ENCODE measurements at places on chromosomes 7 and 10.
A peak's percentile ranks its signal among the peaks of the same experiment; 100 is the strongest.

GRCh38 chr10:83691791-83692596 lies 447.3 kb upstream of the GHITM start:
- DNase-seq = no peak

DNA sequence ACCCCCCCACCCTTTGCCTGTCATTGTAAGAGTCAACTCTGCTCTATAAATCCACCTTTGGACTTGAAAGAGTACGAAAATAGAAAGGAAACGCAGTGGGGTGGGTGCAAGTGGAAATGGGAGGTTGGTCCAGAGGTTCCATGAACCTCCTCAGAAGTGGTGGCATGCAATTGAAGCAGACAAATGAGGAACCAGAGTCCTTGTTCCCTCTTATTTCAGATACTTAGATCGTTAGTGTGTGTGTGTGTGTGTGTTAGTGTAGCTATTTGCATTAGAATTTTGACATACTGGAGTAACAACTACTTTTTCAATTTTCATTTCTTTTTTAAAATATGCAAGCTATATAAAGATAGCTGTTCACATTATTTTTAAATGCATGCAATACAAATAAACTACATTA lies 18.1 kb upstream of the TFAM start:
- no peak for DNase-seq

DNA sequence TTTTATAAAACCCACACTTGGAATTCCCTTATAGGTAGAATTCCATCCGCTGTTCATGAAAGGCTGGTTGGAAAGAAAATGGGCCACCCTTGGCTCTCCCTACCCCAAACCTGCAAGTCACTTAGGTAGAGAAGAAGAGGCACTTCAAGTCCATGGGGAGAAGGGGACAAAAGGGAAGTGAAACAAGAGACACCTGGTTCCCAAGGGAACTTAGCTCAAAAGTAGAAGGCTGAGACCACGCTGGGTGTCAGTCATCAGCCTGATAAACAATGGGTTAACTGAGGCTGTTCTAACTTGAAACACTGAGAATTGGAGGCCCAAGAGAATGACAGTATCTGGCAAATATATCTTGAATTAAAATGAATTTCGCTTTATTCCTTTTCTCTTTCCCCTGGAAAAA lies 330.8 kb upstream of the NFE2L3 start:
- DNase-seq = no peak

DNA sequence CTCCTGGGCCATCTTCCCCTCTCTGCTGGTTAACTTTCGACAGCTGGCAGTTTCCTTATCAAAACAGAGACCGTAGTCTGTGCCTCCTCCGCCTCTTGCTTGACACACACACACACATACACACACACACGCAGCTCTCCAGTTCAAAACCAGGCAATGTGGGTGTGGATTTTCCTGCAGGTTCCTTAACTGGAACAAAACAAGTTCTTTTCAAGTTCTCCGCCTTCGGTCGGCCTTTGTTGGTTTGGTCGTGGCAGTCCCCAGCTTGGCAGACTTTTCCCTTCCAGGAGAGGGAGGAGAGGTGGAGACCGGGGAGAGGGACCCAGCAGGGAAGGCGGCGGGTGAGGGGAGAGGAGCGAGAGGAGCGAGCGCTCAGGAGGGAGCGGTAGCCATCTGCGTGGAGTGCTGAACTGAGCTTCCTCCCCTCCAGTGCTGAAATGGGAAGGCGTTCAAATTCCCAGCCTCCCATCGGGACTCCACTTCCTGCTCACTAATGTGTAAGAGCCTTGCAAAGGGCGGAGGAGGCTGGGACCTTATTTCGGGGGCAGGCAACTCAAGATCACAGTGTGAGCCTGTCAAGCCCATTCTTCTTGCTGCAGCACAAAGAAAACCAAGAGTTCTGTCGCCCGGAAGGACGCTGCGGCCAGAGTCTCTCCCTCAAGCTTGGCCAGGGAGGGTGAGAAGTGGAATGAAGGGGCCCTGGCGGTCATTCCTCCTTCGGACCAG lies 120.6 kb downstream of the PRPF18 start:
- DNase-seq = peak; percentile 85

- no peak for DNase-seq
Measured at GRCh38 chr10:71338728-71339495, 19.9 kb downstream of the SLC29A3 start.

DNA sequence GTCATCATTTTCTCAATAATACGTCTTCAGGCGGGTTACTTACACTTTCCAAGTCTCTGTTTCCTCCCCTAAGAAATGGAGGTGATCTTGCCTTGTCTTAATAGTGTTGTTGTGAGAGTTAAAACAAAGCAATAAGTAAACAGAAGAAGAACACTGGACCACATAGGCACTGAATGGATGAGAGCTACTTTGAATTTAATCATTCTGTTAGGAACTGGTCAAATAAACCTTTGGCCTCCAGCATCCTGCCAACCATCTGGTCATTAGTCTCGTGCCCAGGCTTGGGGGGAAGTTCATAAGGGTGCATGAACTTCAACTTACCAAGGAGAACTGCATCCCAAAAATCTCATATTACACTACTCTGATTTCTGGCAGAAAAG lies 109.4 kb upstream of the C7orf33 start:
- DNase-seq = no peak

- no peak for DNase-seq
Measured at GRCh38 chr7:133563251-133563650, 310.4 kb downstream of the EXOC4 start.

- DNase-seq = no peak
Measured at GRCh38 chr10:129523723-129524316, 56.8 kb downstream of the MGMT start.

DNA sequence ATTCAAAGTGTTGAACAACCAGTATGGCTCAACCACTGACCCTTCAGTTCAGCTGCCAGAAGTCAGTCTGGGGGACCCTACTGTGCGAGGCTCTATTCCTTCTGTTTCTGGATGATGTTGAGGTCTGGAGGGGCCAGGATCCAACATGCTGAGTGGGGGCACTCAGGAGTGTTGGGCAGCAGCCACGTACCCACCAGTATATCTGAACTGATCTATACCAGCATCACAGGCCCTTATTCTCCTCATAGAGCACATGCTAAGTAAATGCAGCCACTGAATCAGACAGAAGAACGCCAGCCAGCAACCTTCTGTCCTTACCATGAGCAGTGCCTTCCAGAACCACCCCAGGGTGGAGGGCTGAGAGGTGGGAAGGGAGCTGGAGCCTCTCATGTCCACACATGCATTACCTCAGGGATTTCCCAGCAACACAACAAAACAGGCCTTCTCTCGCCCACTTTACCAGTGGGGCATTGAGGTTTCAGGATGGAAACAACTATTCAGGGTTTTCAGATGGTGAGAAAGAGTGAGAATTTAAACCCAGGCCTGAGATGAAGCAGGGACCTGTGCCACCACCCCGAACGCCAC lies 6.8 kb upstream of the MSMB start:
- DNase-seq = no peak

DNA sequence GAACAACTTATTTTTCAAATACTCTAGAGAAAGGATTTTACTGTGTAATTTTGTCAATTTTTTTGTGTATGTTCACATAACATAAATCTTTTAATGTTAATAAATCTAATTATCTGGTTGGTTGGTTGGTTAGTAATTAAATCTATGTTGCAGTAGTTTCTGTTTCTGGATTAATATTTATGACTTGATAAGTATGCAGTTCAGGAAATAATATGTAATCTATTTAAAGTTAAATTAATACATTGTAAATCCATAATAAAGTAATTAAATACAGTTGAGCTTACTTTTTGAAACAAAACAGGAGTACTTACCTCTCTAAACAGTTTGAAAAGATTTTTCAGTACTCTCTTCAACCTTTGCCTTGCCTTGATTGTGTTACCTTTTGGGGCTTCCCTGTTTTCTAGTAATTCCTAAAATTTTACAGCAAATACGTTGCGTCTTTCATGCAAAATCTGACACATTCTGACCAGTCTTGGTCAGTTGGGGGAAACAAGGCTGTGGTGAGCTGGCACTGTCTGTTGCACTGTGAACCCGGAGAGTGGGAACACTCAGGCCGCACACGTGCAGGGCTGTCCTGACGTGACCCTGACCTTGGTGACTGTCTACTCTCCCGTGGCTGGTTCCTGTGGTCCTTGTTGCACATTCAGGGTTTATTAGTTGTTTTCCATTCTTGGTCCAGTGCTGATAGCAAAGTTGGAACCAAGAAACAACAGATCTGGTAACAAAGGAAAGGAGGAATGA lies 45.6 kb upstream of the FGL2 start:
- DNase-seq = no peak

GRCh38 chr10:59779756-59780533 lies 26.7 kb upstream of the MRLN start:
- no peak for DNase-seq

GRCh38 chr10:115432188-115432819 lies 339.1 kb downstream of the ATRNL1 start:
- peak; percentile 8 for DNase-seq

DNA sequence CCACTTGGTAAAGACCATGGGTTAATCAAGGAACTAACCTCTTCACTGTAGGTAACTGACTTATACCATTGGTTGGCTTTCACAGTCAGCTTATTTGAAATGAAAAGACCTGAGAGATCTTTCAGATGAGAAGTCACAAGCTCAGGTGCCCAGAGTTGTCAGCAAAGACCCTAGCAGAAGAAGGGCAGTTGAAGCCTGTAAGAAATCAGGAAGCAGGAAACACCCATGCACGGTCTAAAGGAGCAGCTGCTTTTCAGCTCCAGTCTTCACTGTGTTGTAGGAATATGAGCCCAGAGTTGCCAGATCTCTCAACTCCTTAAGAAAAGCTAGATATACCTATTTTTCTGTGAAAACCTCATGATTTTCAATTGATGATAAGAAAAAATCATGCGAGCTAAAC lies 130.0 kb downstream of the ARID5B start:
- DNase-seq = no peak

DNA sequence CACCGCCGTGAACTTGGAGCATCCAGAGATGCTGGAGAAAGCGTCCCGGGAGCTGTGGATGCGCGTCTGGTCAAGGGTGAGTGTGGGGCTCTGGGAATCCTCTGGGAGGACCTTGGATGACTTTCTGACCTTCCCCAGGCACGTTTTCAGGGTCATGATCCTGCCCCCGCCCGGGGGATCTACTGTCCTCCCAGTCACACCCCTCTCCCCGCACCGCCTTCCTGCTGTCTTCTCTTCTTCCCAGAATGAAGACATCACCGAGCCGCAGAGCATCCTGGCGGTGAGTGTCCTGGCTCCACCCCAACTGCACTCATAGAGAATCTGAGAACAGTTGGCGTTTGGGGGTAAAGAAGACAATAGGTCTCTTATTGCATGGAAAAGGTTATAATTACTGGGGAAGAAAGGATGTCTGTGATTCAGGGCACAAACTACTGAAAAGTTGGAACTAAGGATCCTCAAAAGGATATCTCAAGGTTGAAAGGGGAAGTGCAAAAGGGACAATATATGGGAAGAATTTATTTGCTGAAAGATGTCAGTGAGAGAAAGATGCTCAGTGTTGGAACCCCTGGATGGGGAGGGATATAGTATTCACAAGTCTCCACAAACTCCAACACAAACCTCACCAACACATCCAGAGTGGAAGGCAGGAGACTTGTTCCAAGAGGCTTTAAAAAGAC lies 1.9 kb downstream of the GSTK1 start:
- peak; percentile 52 for DNase-seq

- DNase-seq = no peak
Measured at GRCh38 chr7:81415181-81415580, 354.7 kb downstream of the HGF start.

GRCh38 chr7:92259610-92260247 lies 14.0 kb downstream of the ANKIB1 start:
- DNase-seq = no peak

DNA sequence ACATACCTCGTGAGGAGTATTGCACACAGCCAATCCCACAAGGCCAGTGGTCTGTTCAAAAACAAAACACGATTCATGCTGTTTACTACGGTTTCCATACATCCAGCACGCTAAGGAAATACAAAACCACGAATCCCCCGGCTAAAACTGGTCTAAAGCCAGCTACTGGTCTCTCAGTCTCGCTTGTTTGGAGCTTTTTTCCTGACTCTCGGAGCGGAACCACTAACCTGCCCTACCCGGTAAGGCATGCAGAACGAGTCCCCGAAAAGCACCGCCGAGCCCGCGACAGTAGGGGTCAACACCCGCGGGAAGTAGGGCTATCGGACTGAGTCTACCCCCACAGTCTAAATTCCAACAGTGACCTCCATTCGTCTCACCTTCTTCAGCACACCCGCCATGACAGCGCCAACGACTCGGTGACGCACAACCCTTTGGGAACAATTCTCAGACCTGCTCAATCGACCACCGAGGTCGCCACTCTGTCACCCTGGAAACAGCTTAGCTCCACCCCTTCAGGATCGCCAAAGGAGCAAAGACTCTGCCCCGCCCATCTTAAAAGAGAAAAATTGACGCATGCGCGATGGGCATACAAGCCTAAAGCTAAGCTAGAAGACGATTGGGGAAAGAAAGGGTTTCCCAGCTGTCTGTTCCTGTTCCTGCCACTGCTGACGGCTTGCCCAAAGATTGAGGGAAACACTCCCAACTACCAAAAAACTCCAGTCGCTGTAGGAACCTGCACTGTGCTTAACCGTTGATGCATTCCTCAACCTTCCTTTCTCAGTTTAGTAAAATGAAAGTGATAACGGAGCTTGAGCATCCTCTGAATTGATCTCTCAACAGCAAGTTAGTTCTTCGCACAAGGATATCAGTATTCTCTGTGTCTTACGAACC lies at the start of gene NDUFA5:
Gene NDUFA5 (minus strand): TSS at position 421 of the 891 bp plus-strand sequence. CDS start 23 bp downstream, at position 398.
- DNase-seq = peak; percentile 100

GRCh38 chr10:101569622-101570427 lies 18.2 kb downstream of the POLL start:
- peak; percentile 72 for DNase-seq

DNA sequence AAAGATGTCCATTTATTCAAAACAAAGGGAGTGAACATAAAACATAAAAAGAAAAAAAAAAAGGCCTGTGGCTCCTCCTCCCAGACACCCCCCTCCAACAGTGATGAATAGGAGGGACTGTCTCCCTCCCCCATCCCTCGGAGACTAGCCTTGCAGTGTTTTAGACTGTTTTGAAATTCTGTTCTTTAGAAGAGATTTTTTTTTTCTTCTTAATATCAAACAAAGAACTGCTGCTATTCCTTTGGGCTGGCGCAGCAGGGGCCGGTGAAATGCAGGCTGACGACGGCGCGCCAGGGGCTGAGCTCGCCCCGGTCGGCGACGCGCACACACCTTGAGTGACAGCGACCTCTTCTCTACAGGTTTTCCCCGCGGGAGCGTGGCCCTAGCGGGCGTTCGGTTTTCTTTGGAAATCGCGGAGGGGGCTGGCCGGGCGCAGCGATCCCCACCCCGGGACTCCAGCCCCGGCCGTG lies at the start of gene LANCL2:
Gene LANCL2 (plus strand): TSS at position 133 of the 470 bp plus-strand sequence. CDS start 689 bp downstream, outside the sequence.
- DNase-seq = peak; percentile 69

GRCh38 chr7:158016180-158017097 lies 571.2 kb downstream of the PTPRN2 start:
- peak; percentile 76 for DNase-seq

GRCh38 chr7:151135525-151135845 lies 32.0 kb downstream of the GBX1 start:
- no peak for DNase-seq

All from G401 (cell line).